ENCODE measurements at places on chromosomes 11 and 22. TPM values are rescaled to one million over a fixed set of nuclear protein-coding genes. Genes with fewer than 3 reads are reported as not detected.

NEFH gene
- polyA plus RNA-seq, result 3.5 TPM

SAA1 gene
- polyA plus RNA-seq, result not detected

SCGB1A1 gene
- not detected for polyA plus RNA-seq

CABP7 gene
- polyA plus RNA-seq, result 0.72 TPM

OR52H1 gene
- polyA plus RNA-seq, result not detected

SUSD2 gene
- 0.82 TPM for polyA plus RNA-seq

THRSP gene
- not detected for polyA plus RNA-seq

SCUBE2 gene
- 0.76 TPM for polyA plus RNA-seq

- DNase-seq, result no peak
These were observed 213.2 kb downstream of the TTC28 start for GRCh38 chr22:28466399-28466798.

- peak; percentile 80 for DNase-seq
These were observed 1.7 kb upstream of the TYMP start for GRCh38 chr22:50531546-50531961.

GRCh38 chr22:29870574-29870973 lies 12.4 kb upstream of the MTMR3 start:
- no peak for DNase-seq

DNA sequence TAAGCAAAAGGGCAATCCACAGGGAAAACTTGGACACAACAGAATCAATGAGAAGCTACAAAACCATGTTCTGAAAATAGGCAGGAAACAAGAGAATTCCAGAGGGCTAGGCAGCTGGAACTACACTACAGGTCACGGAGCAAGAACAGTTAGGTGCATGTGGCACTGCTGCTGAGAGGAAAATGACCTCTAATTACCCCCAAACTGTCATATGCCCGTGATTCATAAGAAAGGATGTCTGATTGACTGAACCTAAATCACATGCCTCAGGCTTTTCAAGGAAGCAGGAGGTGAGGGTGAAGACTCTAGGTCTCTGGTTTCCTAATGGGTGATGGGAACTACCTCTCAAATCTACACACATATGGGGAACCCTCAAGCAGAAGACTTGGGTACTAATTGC lies 17.9 kb upstream of the RRAS2 start:
- DNase-seq, result no peak

- DNase-seq, result no peak
These were observed 1.5 kb downstream of the PANX3 start for GRCh38 chr11:124612567-124613246.

- DNase-seq, result no peak
These were observed 13.0 kb upstream of the TEF start for GRCh38 chr22:41368543-41369423.

GRCh38 chr11:95092549-95093324 lies 3.1 kb downstream of the ENDOD1 start:
- peak; percentile 34 for DNase-seq

DNA sequence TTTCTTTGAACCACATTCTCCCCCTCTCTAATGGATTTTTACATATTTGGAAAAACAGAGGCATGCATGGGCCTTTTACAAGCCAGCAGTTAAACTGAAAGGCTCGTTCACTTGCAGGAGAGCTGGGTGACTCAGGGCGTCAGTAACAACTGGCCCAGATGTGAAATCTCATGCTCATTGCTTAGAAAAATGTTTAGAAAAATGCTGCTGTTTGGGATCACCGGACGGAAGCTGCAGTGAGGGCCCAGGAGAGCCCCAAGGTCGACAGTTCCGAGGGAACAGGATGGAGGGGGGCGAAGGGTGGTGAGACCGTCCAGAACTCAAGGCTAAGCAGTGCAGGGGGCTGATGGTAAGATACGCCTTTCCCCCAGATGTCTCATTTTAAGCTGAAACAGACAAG lies 41.7 kb upstream of the SMTN start:
- DNase-seq, result no peak

DNA sequence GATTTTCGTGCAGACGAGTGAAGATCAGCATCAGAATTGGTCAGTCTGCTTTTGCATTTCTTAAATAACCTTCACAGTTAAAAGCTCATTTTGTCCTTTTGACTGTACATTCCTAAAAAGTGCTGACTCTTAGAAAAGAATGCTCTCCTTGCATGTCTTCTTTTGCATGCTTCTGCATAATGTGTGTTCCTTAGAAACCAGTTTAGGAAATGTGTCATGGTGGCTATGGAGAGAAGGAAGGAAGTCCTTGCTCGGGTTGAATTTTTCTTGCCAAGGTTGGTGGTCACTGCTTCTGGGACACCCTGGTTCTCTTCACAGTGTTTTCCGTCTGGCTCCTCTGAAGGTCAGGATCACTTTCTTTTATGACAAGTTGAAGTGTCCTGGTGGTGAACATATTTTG lies 6.8 kb downstream of the AP2A2 start:
- DNase-seq, result no peak

- peak; percentile 63 for DNase-seq
These were observed 548.5 kb downstream of the BUD13 start for GRCh38 chr11:116224154-116224888.

GRCh38 chr11:82854242-82854641 lies 46.0 kb downstream of the PRCP start:
- no peak for DNase-seq

- no peak for DNase-seq
These were observed 18.5 kb upstream of the PHLDA2 start for GRCh38 chr11:2947744-2948143.

- no peak for DNase-seq
These were observed 118.5 kb upstream of the TIMP3 start for GRCh38 chr22:32682990-32683389.

- DNase-seq, result peak; percentile 93
These were observed at the start of gene MAPK8IP2 for GRCh38 chr22:50600538-50600937. MAPK8IP2 (plus strand) TSS chr22:50600793; CDS start chr22:50600819, 26 bp downstream.

- no peak for DNase-seq
These were observed 605.8 kb downstream of the TBC1D22A start for GRCh38 chr22:47367993-47368945.

DNA sequence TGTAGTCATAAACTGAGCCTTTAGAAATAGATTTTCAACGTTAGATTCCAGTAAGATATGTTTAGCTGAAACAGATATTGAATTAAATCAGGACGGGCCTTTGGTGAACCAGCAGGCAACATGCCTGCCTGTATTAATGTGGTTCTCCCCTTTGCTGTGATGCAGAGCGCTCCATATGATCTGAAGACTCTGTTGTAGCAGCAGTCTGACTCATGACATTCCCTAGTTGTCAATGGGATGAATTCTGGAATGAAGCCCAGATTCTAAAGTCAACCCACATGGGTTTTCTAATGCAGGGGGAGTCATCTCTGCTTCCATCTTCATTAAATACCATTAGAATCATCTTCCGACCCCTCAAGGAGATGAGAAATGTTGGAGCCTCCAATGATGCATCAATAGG lies 864.5 kb downstream of the NTM start:
- no peak for DNase-seq

DNA sequence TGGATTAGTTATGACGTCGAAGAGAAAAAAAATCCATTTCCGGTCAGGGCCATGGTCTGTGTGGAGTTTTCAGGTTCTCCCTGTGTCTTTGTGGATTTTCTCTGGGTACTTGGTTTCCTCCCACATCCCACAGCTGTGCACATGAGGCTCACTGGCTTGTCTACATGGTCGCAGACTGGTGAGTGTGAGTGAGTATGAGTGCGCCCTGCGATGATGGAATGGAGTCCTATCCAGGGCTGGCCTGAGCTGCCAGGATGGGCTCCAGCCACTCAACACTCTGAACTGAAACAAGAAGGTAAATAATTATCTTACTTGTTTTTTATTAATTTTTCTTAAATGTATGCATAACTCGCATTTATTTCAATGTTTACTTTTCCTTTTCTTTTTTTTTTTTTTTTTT lies 10.8 kb downstream of the MMP3 start:
- no peak for DNase-seq

GRCh38 chr11:58616594-58616993 lies 5.9 kb upstream of the CNTF start:
- no peak for DNase-seq

DNA sequence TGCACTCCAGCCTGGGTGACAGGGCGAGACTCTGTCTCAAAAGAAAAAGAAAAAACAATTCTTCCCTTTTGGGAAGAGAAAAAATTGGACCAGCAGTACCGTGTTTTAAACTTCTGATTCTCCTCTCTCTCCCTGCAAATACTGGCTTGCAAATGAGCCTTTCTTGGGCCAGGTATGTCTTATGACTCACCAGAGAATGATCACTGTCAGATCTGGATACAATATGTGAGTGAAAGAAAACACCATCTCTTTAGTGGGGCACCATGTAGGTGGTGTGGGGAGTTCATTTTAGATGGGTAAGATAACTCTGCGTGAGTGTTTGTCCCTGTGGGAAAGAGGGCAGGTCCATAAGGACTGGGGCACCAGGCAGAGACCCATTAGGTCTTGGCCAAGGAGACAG lies 2.4 kb upstream of the SCGB2A2 start:
- DNase-seq, result no peak

GRCh38 chr22:31496735-31497146 lies 405 bp downstream of the SFI1 start:
- DNase-seq, result no peak

GRCh38 chr22:31650391-31650790 lies 11.6 kb downstream of the PISD start:
- DNase-seq, result no peak
